ENCODE measurements at places on chromosomes 7 and 10. TPM values are rescaled to one million over a fixed set of nuclear protein-coding genes. Genes with fewer than 3 reads are reported as not detected.

The ZNF273 gene
- polyA plus RNA-seq: 10.5 TPM

The R3HCC1L gene
- polyA plus RNA-seq: 21.6 TPM

The PPP1R17 gene
- polyA plus RNA-seq: not detected

The GIMAP8 gene
- polyA plus RNA-seq: 11.3 TPM

The HOXA9 gene
- 118 TPM for polyA plus RNA-seq

The HOGA1 gene
- polyA plus RNA-seq: 45.2 TPM

The CYP26A1 gene
- polyA plus RNA-seq: 0.11 TPM

The RAPGEF5 gene
- polyA plus RNA-seq: 38.1 TPM

The PRKAR2B gene
- polyA plus RNA-seq: 39.6 TPM

The TMED4 gene
- 136 TPM for polyA plus RNA-seq

The GPR26 gene
- polyA plus RNA-seq: not detected

The CTTNBP2 gene
- 32.1 TPM for polyA plus RNA-seq

The DNAJC1 gene
- polyA plus RNA-seq: 32.8 TPM

The ASB10 gene
- not detected for polyA plus RNA-seq

The C10orf95 gene
- 0.62 TPM for polyA plus RNA-seq

The TAS2R16 gene
- not detected for polyA plus RNA-seq

The PAX4 gene
- polyA plus RNA-seq: not detected

The OR2A5 gene
- not detected for polyA plus RNA-seq

The RBP4 gene
- 0.43 TPM for polyA plus RNA-seq

The C10orf105 gene
- 0.04 TPM for polyA plus RNA-seq

The SPDYE9 gene
- polyA plus RNA-seq: 0.21 TPM

The TRIP6 gene
- polyA plus RNA-seq: 63.9 TPM

The PDK4 gene
- polyA plus RNA-seq: 15.8 TPM

The GJD4 gene
- not detected for polyA plus RNA-seq

The SPDYE5 gene
- 0.79 TPM for polyA plus RNA-seq

The MYPN gene
- polyA plus RNA-seq: 0.08 TPM

The TCF7L2 gene
- 44.9 TPM for polyA plus RNA-seq

The ERVW-1 gene
- 0.55 TPM for polyA plus RNA-seq

The ASB4 gene
- polyA plus RNA-seq: 0.24 TPM

The TMEM225B gene
- polyA plus RNA-seq: 3.0 TPM

The SPDYE11 gene
- polyA plus RNA-seq: 0.25 TPM

The FAM131B gene
- 2.6 TPM for polyA plus RNA-seq

The SPAM1 gene
- polyA plus RNA-seq: not detected

The TRIM56 gene
- polyA plus RNA-seq: 16.3 TPM

The CARD11 gene
- 0.57 TPM for polyA plus RNA-seq

The SAP25 gene
- 1.7 TPM for polyA plus RNA-seq

The TRA2A gene
- 199 TPM for polyA plus RNA-seq

The GDF2 gene
- polyA plus RNA-seq: not detected

The SEMA4G gene
- polyA plus RNA-seq: 43.6 TPM

The TMEM196 gene
- polyA plus RNA-seq: not detected

The ZNF800 gene
- polyA plus RNA-seq: 20.0 TPM

The MCM10 gene
- 11.3 TPM for polyA plus RNA-seq

The AFAP1L2 gene
- polyA plus RNA-seq: 44.4 TPM

The CELF2 gene
- 9.6 TPM for polyA plus RNA-seq

The PTF1A gene
- not detected for polyA plus RNA-seq

The PLEKHS1 gene
- polyA plus RNA-seq: not detected

The TAS2R4 gene
- 1.2 TPM for polyA plus RNA-seq

The SDHAF3 gene
- 52.5 TPM for polyA plus RNA-seq

The NDUFB8 gene
- 155 TPM for polyA plus RNA-seq

The RAB19 gene
- polyA plus RNA-seq: 2.5 TPM

The EEPD1 gene
- polyA plus RNA-seq: 6.0 TPM

The PIP gene
- polyA plus RNA-seq: not detected

The CPN1 gene
- polyA plus RNA-seq: 3.2 TPM

The DPP6 gene
- 46.8 TPM for polyA plus RNA-seq

The LEP gene
- 0.42 TPM for polyA plus RNA-seq

The FLNC gene
- 10.8 TPM for polyA plus RNA-seq

The PAPSS2 gene
- 49.3 TPM for polyA plus RNA-seq

All from right renal cortex interstitium (tissue), 3 donors.